Activated CD4-positive, CD25-positive, alpha-beta regulatory T cell treated with anti-CD3 and anti-CD28 coated beads, Interleukin-2, amount 50 U/mL, for 16 hours (primary cell): ENCODE measurements at places on chromosomes 6 and 20.

DNA sequence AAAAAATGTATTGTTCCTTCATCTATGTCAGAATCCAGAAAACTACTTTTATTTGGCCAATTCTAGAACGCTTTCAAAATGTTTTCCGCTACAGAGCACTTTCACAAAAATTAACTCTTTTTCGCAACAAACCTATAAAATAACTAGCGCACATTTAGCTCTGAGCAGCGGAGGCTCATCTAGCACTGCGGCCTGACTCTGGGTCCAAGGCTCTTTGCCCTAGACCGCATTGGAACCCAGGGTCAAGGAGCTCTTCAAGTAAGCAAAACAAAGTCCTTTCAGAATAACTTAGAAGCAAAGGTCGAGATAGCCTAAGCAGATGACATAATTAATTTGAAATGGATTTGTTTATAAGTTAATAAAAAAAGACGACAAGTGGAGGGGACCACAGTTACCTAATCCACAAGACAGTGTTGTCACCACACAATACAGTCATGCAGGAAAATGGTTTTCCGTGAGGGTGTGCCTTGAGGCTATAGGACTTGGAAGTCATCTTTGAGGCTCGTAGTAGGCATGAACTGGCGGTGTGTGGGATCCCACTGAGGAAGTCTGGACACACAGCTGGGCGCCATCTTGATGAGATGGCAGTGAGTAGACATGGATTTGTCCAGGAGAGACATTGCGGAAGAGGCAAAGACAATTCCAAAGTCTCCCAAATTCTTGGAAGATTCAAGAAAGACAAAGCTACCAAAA, 29.2 kb upstream of the IRF4 start:
- DNase-seq: no peak

GRCh38 chr6:61951586-61951985, 334.4 kb downstream of the KHDRBS2 start:
- DNase-seq: no peak

- no peak for DNase-seq
These were observed 47.3 kb downstream of the APCDD1L start for GRCh38 chr20:58467572-58468527.

- no peak for DNase-seq
These were observed 93.2 kb downstream of the PRSS35 start for GRCh38 chr6:83605517-83605916.

DNA sequence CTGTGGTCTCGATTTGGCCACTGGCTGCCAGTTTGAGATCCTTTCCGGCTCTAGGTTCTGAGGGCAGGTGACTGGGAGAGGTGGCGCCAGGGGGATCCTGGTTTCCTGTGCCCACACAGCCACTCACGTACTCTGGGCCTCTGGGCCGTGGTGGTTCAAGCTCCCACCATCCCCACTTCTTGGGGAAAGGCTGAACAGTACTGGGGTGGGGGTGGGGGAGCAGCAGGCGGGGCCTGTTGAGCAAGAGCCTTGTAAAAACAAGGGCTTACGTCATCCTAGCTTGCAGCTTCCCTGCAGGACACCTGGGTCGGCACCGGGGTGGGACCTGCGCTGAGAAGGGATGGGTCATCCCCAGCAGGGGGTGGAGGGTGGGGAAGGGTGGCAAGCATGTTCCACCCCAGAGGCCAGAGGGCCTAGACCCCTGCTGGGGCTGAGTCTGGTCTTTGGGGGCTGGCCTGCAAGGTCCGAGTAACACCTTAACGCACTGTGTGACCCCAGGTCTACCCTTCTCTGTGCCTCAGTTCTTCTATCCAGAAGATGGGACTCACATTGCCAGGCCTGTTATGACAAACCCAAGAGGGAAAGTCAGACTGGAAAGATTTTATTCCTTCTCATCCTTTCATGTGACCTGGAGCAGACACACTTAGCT, 3.1 kb upstream of the CEBPB start:
- no peak for DNase-seq

DNA sequence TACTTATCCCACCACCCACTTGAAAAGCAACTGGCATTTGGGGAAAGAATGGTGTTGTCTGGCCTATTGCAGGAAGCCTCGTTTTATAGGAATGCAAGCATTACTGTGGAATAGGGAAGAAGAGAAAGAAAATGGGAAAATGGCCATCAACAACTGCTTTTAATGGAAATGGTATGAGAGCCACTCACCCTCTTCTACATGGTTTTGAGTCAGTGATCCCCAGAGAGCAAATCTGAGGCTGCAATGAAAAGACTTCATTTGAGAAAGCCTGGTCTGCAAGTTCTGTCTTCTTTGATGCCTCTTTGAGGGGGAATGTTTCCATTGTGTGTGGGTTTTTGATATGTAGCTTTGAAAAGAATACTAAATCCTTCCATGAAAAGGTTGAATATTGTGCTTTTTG, 172.3 kb upstream of the HDDC2 start:
- DNase-seq: no peak

DNA sequence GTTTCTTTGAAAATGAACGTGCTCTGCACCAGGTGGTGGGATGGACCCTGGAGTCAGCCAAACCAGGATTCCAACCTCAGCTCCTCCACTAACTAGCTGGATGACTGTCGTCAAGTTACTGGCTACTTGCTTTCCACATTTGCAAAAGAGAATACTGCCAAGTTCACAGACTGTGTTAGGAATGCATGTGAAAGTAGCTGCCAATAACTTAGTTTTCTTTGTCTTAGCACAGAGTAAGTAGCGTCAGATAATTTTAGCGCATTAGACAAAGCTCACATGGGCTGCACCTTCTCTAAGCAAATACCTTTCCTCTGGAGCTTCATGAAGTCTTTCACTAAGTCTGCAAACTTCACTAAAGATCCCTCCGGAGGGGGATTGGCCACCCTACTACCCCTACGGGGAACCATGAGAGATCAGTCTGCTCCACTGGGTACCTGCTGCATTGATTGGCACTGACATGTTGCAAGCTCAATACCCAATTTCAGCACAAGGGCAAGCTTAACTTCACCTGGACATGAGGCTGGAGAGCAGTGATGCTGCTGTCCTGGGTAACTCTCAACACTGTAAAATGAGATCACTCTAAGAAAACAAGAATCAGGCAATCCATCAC, 113.9 kb downstream of the MBOAT1 start:
- no peak for DNase-seq

- DNase-seq: no peak
These were observed 629.0 kb downstream of the EPHA7 start for GRCh38 chr6:92790381-92790780.

DNA sequence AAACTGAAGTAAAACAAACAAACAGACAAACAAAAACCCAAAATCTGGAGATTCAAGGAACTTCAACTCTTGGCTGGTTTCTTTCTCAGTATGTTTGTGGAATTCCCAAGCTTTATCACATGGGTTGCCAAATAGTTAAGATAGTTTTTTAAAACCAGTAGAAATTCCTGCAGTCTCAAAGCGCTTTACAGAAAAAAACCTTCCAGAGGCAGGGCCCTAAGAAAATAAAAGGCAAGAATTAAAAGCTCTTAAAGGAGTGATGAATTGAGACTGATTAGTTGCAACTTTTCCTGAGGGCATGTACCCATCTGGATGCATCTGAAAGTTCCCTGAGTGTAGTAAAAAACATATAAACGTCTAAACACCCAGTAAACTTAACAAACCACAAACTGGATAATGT, 25.9 kb upstream of the PTCHD4 start:
- no peak for DNase-seq

DNA sequence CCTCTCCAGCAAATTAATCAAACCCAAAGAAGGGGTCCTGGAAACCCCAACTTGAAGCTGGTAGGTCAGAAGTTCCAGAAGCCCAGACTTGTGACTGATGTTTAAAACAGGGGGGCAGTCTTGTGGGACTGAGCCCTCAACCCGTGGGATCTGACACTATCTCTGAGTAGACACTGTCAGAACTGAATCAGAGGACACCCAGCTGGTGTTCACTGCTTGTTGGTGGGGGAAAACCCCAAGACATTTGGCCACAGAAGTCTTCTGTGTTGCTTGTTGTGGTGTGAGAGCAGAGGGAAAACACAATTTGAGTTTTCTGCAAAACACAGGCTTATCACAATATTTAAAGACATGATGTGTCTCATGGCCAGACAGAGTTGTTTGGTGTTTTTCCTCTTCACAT, 29.9 kb downstream of the KIF13A start:
- DNase-seq: no peak

- no peak for DNase-seq
These were observed 529 bp upstream of the ENPP4 start for GRCh38 chr6:46129291-46129628.

GRCh38 chr6:168192195-168192900, 113.3 kb upstream of the FRMD1 start:
- DNase-seq: no peak

- no peak for DNase-seq
These were observed 282.8 kb downstream of the RNGTT start for GRCh38 chr6:88680654-88681053.

DNA sequence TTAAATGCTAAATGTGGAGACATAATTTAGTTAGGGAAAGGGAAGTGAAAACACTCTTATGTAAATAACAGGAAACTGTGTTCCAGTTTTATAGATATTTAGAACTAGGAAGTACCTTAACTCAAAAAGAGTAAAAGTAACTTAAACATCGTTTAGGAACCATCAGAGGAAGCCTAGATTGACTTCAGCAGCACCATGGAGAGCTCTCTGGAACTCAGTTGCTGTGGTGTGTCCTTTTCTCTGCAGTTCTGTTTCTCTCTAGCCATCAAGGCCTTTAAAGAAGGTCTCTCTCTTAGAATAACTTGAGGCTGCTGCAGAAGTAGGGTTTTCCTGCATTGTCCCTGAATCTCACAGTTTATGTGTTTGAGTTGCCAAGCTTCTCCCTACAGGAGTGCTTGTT, 26.9 kb downstream of the CLVS2 start:
- DNase-seq: no peak

DNA sequence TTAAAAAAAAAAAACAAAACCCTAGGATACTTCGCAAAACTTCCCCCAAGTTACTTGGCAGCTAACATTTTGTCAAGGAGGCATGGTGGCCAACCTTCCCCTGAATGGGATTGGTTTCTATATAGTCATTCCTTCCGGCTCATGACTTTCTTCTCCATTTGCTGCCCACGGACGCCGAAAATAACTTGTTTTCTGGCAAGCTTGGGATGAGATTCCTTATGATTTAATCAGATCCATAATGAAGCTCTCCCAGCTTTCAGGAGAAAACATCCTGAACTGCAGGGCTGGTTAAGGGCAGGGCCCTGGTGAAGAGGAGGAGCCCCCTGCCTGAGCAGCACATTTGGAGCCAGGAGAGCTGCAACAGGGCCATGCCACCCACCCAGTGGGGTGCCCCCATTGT, 49.9 kb downstream of the PPP1R16B start:
- no peak for DNase-seq

DNA sequence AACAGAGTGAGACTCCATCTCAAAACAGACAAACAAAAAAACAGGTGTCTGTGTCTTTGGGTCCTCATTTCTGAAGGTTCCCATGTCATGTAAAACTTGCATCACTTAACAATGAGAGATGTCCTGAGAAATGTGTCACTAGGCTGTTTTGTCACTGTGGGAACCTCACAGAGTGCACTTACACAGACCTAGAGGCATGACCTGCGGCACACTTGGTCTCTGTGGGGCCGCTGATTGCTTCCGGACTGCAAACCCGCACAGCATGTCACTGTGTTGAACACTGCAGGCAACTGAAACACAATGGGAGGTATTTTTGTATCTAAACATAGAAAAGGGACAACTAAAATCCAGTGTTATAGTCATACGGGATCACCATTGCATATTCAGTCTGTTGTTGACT, 42.3 kb upstream of the TMEM181 start:
- DNase-seq: no peak

GRCh38 chr20:39862470-39862891, 826.6 kb downstream of the MAFB start:
- no peak for DNase-seq

GRCh38 chr6:12750416-12750815, 33.8 kb downstream of the PHACTR1 start:
- DNase-seq: no peak

GRCh38 chr6:13522656-13523055, 35.3 kb upstream of the GFOD1 start:
- no peak for DNase-seq

DNA sequence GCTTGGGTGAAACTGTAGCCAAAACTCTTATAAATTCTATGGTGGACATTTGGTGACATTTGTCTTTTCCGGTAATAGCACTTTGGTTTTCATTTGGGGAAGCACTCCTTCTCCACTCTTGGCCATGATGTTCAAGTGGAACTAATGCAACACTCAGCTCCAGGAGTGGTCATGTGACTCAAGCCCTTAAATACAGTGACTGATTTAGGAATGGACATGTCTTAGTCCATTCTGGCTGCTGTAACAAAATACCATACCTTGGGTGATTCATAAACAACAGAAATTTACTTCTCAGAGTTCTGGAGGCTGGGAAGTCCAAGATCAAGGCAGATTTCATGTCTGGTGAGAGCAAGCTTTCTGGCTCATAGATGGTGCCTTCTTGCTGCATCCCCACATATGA, 10.8 kb upstream of the FKBP1A start:
- DNase-seq: no peak

- DNase-seq: no peak
These were observed 8.4 kb upstream of the RNF182 start for GRCh38 chr6:13916230-13916944.

DNA sequence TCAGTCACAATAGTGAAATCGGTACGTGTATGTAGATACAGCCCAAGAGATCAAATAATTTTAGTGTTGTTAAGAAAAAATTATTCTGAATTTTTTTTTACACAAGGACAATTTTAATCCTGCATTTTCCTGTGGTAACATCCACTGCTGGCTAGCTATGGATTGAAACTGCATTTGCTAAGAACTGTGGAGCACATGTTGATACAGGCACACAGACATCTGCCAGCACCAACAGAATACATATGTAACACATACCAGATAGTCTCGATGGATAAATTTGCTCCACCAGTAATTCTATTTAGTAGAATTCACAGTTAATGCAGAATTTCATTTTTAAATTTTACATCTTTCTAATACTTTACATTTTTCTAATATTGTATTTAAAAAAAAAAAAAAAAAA, 2.2 kb downstream of the ASIP start:
- DNase-seq: no peak

GRCh38 chr6:82573254-82573972, 209.8 kb downstream of the TPBG start:
- no peak for DNase-seq

DNA sequence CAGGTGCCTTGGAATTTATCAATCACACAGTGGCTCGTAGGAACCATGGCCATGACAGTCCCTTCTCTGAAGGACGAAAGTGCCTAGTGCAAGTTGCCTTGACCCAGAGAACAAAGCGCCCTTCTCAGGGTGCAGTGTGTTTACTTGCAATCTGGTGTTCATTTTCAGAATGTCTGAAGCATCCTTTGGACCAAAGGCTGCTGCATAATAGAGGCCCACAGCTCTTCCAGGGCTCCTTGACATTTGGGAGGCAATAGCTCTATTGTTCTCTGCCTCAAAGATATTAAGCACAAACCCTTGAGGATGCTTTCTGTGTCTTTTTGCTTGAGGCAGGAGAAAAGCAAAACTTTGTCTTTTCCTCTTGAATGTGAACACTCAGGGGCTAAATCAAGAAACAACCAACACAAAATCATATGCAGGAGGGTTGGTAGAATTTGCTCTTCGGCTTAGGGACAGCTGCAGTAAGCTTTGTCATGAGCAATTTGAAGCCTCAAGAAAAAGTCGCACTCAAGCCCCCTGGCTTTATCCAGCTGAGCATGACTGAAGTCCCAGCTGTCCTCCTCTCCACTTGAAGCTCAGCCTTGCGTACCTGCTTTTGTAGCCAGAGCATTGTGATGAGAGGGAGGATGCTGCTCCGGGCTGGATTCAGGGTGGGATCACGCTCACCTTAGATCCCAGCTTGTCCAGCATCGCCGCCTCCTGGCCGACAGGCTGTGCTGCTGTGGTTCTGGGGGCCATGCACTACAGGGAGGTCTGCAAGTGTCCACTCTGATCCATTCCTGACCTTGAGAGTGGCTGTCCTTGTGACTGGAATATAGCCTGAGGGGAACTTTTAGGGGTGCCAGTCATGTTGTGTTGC, 495.4 kb downstream of the CDH26 start:
- no peak for DNase-seq
